ENCODE measurements at places on chromosomes 6 and 20.

- no peak for DNase-seq
These were observed at the start of gene BTBD3 for GRCh38 chr20:11917663-11918062. BTBD3 (plus strand) TSS chr20:11917893; CDS start chr20:11918276, 383 bp downstream.

DNA sequence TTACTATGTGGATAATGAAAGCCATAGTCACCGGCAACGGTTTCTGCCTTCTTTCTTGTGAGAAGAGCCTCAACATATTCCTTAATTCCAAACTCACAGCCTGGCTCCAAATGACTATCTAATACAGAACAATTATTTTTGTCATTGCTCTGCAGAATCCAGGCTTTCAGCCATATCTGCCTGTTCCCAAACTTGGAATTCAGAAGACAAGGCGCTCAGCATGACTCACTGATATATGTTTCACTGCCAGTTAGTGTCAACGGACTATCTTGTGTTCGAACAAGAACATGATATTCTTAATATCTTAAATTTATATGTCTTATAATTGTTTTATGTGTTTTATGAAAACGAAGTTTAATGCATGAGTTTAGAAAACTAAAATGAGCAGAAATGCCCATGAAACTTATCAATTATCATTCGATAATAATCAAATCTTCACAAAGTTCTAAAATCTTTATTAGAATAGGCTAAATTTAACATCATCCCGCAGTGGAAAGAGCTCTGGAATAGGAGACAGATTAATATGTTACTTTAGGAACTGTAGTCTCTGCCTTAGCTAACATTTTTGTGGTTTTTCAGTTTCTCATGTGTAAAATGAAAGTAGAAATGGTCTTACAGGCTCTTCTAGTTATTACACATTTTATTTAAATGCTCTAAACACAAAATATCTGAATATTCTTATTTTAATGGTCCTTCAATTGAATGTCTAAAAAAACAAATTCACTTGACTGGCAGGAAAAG is 669.3 kb upstream of the GJE1 start:
- DNase-seq, result no peak

DNA sequence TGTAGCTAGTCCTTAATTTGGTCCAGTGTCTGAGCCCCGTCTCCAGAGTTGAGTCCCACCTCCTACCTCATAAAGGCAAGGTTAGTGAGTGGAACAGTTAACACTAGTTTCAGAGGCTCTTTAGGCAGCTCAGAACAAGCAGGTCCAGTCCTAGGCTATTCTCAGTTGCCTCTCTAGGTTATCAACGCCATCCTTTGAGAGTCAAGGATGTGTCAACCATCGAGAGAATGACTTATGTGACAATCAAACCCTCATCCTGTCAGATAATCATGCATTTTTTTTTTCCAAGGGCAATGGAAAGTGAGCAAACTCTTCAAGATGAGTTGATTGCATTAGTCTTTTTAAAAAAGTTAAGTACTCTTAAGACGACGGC is 64.0 kb upstream of the TXNDC5 start:
- no peak for DNase-seq

GRCh38 chr6:3356824-3357420 is 98.2 kb downstream of the PSMG4 start:
- no peak for DNase-seq

GRCh38 chr6:151141685-151142084 is 98.1 kb upstream of the AKAP12 start:
- DNase-seq, result no peak

GRCh38 chr6:109946979-109947378 is 31.1 kb upstream of the GPR6 start:
- no peak for DNase-seq

DNA sequence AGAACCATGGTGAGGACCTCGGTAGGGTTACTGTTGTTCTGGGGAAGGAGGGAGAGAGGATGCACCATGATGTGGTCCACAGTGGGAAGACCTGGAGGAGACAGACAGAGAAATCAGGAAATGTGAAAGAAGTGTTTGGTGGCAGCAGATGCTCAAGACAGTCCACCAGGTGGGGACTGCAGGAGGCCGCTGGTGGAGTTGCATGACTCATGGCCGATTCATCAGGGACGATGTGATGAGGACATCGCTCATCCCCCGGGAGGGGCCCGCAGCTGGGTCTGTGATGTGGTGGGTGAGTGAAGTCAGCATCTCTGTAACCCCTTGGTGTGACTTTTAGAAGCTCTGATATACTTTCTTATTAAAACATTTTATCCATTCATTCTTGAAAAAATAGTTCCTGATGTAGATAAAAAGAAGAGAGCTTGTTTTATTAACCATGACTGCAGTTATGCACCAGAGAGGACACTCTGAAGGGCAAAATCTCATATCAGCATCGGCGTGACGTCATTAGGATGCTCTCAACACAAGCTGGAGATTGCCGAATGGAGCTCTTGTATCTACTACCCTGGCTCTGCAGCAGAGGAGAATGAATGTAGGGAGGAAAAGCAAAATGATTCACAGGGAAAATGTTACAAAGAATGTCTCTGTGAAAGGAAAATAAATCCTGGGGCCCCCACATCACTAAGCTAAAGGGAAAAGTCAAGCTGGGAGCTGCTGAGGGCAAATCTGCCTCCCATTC is 71.2 kb downstream of the RAMACL start:
- no peak for DNase-seq

DNA sequence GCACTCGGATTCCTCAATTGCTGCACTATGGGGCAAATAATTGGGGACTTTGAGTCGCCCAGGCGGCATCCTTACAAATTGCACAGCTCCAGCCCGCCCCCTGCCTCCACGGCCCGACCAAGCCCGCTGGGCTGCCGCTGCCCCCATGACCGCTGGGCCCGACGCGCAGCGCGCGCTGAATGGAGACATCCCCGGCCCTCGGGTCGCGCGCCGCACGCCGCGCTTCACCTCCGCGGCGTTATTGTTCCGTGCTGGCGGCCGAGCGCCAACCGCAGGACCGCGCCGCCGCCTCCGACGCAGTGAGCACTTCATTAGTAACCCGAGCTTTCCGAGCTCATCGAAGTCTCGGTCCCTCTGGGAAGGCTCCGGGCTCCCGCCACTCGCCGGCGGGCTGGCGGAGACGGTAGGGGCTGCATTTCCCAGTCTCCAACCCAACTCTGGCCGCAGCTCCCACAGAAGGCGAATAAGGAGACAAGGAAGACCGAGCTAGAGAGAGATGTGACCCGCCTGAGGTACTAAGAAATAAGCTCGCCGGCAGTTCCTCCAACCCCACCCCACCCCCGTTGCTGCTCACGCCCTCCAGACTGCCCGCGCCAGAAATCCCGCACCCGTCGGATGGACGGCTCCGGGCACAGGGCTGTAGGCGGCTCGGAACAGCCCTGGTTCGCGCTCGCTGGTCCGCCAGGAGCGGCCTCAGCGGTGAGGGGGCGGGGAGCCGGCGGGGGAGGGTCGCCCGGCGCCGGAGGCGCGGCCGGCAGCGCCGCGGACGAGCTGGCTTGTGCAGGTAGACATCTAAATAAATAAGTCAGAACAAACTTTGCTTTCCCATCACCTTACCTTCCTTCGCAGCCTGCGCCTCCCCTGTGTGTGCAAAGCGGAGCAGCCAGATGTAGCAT is 703 bp downstream of the EPHA7 start:
- DNase-seq, result no peak

DNA sequence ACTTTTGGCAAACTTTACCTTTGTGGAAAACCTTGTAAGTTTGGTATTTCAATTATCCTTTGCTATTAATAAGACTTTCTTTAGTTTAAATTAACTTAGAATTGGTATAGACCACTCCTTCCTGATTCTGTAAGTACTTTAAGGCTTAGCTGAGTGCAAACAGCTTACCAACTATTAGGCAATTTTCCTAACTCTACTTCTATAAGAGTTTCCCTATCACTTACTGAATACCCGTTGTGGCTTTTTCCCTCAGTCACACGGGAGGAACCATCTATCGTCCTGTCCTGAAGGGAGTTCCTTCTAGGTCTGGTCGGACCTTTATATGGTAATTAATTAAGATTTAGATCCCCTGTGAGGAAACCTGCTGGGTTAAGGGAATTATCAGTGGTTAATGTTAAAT is 9.6 kb downstream of the SLC35A1 start:
- DNase-seq, result no peak

- no peak for DNase-seq
These were observed 155.2 kb downstream of the SCML4 start for GRCh38 chr6:107668743-107669474.

DNA sequence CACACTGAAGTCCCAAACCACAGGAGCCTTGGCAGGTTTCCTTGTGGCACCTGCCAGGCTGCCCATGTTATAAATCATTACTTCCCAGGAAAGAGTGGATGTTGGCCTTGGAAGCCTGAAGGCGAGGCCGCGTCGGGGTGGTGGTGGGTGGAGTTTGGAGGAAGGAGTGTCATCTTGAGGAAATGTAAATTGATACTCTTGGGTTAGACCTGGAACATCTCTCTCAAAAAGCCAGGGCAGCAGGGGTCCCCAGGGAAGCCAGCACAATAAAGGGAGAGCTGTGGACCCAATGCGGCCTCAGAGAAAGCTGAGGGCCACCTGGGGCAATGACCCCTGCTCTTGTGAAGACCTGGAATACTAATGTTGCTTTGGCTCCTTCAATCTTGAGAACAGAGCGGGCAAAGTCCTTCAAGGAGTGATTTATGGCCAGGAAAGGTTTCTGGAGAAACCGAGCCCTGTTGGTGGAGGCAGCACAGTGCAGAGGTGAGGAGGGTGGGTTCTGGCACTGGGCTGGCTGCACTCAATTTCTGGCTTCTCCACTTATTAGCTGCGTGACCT is 26.3 kb upstream of the TRAF3IP2 start:
- DNase-seq, result no peak

DNA sequence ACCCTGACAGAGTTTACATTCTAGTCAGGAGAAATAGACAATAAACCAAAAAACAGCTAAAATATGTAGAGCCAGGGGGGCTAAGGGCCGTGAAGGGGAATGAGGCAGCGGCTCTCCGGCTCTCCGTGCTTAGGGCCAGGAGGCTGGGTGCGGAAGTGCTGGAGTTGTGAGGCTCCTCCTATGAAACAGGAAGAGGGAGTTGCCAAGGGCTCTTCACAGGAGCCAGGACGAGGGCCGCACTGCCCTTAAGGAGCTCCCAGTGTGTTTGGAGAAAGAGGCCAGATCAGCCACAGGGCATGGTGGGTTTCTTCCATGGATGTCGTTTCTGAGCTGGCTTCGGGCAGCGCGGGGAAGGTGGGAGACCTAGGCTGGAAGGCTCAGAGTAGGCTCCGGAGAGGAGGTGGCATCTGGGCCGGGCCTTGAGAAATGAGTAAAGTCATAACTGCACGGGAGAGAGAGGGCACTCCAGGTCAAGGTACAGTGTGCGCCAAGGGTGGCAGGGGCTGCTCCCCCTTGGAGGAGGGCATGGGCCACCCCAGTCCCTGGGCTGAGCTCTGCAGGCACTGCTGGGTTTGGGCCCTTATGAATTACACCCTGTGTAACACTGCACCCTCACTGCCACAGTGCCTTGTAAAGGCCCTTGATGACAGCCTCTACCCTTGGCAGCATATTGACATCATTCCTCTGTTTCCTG is 20.8 kb upstream of the MLN start:
- DNase-seq, result no peak

DNA sequence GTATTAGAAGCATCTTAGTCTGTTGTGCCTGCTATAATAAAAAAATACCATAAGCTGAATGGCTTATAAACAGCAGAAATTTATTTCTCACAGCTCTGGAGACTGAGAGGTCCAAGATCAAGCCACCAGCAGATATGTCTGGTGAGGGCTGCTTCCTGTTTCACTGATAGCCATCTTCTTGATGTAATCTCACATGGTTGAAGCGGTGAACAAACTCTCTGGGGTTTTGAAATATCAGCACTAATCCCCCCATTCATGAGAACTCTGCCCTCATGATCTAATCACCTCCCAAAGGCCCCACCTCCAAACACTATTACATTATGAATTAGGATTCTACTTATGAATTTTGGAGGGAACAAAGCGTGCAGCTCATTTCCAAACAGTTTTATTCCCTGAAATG is 11.6 kb upstream of the CLVS2 start:
- DNase-seq, result no peak

DNA sequence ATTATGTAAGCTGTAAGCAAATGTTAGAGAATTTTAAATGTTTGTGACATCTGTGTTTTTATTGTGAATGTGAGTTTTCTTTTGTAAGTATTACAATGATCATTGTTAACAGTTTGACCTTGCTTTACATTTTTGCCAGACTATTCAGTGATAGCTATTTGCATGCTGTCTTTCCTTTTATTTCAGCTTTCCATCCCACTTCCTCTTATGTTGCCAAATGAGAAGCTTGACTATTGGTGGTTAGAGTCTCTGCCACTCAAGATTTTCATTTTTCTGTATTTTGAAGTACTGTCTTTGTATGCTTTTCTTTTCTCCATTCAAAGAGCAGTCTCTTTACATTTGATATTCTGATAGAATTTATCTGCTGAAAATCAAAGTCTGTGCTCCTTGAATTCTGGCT is 104.1 kb downstream of the PRIM2 start:
- DNase-seq, result no peak

- no peak for DNase-seq
These were observed 478.1 kb downstream of the PHF3 start for GRCh38 chr6:64113704-64114103.

DNA sequence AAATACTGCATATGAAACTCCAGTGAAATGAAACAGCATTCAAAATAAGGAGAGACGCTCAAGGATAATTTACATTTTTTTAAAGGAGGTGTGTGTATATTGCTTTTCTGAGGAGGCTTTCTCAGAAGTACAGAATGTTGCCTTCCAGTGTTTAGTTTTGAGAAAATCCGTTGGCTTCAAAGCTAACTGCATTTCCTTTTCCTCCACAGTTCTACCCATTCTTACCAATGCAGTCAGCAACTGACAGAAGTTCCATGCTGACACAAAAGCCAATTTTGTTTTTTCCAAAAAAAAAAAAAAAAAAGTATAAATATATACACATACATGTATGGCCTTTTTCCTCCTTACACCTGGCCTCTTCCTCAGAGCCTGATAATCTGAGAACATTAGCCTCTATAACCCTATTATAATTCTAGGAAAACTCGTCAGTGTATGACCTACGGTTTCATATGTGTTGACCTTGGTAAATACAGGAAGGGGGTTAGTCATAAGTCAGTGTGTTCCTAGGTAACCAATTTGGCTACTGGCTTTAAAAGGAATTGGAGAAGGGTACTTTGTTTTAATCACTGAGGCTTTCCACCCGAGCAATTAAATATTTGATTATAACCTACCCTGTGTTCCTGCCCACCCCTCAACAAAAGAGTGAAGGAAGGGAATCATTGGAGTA is 24.2 kb downstream of the MGME1 start:
- no peak for DNase-seq

- DNase-seq, result no peak
These were observed 9.0 kb downstream of the VPS16 start for GRCh38 chr20:2849529-2849928.

GRCh38 chr6:11700118-11700718 is 78.4 kb downstream of the ADTRP start:
- no peak for DNase-seq
